Choroid plexus epithelial cell (primary cell): ENCODE measurements at places on chromosomes 4 and X.

DNA sequence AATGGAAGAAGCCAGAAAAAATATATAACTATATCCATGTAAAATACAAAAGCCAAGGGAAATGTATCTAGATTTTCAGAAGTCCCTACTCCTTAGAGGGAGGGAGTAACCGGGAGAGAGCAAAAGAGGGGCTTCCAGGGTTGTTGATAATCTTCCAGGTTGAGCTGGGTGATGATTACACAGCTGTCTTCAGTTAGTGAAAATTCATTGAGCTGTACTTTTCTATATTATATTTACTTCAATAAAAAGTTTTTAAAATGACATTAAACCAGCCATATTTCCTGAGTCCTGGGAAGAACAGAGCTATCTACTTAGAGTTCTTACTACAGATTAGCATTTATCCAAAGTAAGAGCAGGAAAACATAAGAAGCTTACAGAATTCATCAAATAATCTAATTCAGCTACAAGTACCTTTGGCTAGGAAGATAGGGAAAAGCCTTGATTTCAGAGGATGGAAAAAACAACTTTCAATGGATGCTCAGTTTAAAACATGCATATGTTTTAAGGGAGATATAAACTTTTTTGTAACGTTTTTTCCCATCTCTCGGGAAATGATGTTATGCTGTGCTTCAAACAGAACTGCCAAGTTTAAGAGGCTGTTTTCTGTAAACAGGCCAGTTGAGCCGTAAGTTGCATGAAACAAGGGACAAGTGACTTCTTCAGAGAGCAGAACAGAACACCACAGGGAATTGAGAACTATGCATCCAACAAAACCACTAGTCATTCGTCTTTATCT, 204.6 kb downstream of the SCFD2 start:
- no peak for DNase-seq

- no peak for DNase-seq
These were observed 8.0 kb downstream of the PPARGC1A start for GRCh38 chr4:23881674-23882337.

DNA sequence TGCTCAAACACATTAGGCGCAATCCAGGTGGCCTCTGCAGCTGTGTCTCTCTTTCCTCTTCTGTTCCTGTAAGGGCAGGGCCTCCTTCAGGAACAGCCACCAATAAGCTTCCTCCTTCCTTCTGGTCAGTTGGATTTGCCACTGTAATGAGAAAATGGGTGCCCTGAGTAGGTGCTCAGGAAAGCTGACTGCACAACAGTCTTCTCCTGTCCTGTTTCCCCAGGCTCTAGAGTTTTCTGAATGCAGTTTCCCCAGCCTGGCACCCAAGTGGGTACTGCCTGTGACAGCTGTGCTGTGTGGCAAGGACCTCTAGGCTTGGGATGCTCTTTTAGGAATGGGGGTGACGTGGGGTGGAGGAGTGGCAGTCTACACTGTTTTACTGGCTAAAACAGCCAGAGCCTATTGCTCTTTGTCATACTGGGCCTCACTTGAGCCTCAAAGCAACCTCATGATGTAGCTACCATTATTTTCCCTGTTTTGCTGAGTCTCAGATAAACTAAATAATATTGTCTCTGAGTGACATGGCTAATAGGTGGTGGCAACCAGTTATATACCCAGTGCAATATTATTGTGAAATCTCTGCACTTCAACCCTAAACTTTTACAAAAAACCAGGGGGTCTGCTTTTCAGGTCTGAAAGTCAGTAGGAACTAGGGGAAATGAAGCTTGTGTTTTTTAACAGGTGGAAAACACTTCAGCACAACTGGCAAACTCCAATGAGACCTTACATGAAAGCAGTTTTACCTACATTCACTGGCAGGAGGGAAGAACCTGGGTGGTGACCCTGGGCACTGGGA, 1.2 kb downstream of the CXCL2 start:
- DNase-seq: peak; percentile 40

GRCh38 chr4:94653095-94653649, 104.6 kb upstream of the BMPR1B start:
- no peak for DNase-seq

- no peak for DNase-seq
These were observed 45.3 kb downstream of the STK26 start for GRCh38 chrX:132068405-132068804.

DNA sequence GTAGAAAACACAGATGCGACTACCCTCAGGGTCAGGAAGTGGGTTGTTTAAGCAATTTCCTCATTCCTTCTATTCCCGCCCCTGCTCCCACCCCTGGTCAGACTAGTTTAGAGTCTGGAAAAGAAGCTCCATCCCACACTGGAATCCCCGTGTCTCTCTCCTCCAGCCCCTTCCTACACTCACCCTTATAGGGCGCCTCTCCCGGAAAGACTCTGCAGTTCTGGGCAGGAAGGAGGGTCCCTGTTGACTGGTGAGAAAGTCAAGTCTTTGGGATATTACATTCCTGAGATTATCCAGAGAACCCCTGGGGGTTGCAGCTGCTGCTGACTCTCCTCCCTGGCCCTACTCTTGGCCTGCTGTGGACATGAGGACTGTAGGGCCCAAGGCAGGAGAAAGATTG, 11.9 kb downstream of the STARD8 start:
- DNase-seq: peak; percentile 33

- no peak for DNase-seq
These were observed 240.6 kb upstream of the NOCT start for GRCh38 chr4:138774940-138775339.

GRCh38 chr4:1565598-1566295, 118.4 kb downstream of the FAM53A start:
- DNase-seq: no peak

DNA sequence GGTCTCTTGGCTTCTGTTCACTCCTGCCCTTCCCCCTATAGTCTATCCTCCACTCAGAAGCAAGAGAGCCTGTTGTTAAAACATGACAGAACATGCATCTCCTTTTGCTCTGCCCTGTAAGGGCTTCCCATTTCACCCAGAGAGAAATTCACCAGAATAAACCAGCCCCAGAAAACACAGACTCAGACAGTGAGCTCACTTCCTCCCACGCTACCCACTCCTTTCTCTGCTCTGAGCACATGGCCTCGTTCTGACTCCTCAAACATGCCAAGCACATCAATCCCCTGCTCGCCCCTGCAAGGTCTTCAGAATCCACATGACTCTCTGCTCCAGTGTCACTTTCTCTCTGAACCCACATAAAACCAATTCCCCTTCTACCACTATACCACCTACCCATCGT, 50.4 kb downstream of the MID1 start:
- peak; percentile 62 for DNase-seq

- no peak for DNase-seq
These were observed 17.1 kb downstream of the RNF4 start for GRCh38 chr4:2485956-2486355.

DNA sequence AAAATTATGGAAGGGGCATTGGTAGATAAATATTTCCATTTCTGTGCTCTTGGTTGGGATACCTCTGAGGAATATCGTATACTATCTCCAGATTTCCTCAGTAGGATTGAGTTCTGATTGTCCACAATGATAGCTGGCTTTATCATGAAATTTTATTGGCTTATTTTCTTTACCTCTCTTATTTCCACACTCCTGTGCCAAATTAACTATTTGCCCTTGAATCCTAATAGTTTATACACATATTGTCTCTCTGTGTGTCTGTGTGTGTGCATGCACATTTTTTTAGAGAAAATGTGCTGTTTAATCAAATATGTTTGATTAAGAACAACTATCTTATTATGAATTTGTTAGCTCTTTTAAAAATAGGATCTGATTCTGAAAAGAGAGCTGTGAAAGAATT, 271.6 kb downstream of the DTHD1 start:
- no peak for DNase-seq

GRCh38 chr4:41514766-41515481, 23.0 kb upstream of the LIMCH1 start:
- no peak for DNase-seq

- no peak for DNase-seq
These were observed 68.0 kb downstream of the PPEF2 start for GRCh38 chr4:75834095-75834771.

DNA sequence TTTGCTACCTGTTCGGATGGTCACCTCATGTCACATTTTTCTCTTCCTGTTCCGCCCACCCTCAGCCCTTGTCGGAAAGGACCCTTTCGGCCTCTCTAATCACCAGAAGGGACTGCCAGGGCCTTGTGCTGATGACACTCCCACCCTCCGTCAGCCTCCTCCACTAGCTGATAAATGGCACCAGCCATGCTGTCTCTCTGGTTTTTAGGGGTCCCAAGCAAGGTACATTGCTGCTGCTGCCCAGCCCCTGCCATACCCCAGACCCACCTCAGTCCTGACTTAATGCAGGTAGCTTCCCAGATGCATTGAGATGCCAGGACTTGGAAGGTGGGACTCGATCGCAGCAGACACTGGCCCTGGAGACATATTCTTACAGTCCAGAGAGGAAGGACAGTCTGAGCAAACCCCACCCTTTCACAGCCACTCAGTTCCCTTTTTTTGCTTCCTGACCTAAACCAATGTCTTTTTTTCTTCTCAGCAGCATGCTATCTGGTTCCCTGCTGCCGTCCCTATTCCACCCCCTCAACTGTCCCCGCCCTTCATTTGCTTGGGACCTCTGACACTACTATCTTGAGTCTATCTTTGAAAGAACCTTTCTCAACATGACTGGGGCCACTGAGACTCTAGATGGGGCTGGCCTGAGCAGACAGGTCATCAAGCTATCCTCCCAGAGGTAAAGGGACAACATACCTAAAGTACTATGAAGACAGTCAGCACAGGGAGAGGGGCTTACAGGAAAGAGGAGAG, at the start of gene BTK:
Gene BTK, minus strand, starts transcription at position 397 of the 747 bp plus-strand sequence. CDS start 10,907 bp downstream, outside the sequence.
- DNase-seq: no peak
